Stimulated activated CD4-positive, alpha-beta T cell treated with anti-CD3 and anti-CD28 coated beads, Interleukin-12 subunit alpha, Interleukin-12 subunit beta, amount 100 ng/mL, for 24 hours (primary cell): ENCODE measurements at places on chromosomes 13 and 19.
A peak's percentile ranks its signal among the peaks of the same experiment; 100 is the strongest.

GRCh38 chr13:113489549-113490495, 689 bp downstream of the DCUN1D2 start:
- DNase-seq, result peak; percentile 16

DNA sequence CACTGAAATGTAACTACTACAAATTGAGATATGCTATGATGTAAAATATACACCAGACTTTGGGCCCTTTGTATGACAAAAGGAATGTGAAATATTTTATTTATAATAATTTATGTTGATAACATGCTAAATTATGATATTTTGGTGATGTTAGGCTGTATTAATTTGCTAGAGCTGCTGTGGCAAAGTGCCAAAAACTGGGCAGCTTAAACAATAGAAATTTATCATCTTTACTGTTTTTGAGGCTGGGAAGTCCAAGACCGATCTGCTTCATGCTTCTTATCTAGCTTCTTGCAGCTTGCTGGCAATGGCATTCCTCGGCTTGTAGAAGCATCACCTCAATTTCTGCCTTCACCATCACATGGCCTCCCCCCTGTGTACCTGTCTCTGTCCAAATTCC, 245.0 kb downstream of the GPC5 start:
- no peak for DNase-seq

GRCh38 chr19:39641773-39642172, 13.9 kb upstream of the LGALS16 start:
- DNase-seq, result no peak

GRCh38 chr19:3115916-3116602, 19.8 kb upstream of the GNA15 start:
- no peak for DNase-seq

DNA sequence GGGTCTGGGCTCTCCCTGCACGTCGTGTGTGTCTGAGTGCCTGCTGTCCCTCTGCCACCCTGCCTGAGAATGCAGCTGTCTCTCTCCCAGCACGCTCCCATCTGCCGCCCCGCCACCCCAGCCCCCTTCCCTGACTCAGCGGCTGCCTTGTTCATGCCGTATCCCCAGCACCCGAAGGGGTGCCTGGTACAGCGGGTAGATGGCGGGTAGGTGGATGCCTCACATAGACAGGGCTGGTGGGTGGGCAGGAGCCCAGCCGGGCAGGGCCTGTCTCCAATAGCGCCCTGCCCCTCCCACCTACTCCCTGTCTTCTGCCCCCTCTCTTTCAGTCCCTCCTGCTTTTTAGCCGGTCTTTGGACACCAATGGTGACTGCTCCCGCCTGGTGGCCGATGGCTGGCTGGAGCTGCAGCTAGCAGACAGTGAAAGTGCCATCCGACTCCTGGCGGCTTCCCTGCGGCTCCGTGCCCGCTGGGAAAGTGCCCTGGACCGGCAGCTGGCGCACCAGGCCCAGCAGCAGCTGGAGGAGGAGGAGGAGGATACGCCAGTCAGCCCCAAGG, 30.3 kb downstream of the DHX34 start:
- DNase-seq, result no peak

GRCh38 chr13:46953941-46954340, 57.1 kb upstream of the HTR2A start:
- DNase-seq, result no peak

GRCh38 chr13:33218426-33218825, 67.1 kb downstream of the STARD13 start:
- DNase-seq, result no peak

DNA sequence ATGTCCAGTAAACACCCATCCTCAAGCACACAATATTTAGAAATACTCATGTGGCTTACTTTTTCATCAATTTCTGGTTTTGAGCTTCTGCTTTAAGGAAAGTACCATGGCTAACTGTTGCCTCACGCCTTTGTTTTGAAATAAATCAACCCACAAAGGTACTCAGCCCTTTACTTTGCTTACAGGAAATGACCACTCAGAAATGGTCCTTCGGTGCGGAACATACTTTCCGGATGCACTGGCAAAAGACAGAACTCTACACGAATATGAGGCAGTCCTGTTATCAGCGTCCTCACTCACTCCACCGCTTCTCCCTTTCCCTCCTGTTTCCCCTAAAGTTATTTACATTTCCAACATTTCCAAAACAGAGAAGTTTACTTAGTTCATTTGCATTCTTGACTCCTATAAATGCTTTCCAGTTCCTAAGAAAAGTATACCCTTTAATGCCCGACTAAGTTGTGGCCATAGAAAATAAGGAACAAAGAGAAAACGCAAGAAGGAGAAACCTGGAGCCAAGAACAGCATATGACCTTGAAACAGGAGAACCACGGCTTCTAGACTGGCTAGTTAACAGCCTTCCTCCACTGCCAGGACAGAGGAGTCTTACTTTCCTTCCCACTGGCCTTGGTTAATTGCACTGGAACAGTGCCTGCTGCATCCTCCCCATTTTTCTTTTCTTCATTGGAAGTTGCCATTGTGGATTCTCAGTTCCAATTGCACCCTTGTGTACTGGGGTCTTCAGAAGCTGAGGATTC, 10.6 kb downstream of the FPR2 start:
- DNase-seq, result no peak

GRCh38 chr13:61477619-61478018, 62.0 kb upstream of the PCDH20 start:
- DNase-seq, result no peak

DNA sequence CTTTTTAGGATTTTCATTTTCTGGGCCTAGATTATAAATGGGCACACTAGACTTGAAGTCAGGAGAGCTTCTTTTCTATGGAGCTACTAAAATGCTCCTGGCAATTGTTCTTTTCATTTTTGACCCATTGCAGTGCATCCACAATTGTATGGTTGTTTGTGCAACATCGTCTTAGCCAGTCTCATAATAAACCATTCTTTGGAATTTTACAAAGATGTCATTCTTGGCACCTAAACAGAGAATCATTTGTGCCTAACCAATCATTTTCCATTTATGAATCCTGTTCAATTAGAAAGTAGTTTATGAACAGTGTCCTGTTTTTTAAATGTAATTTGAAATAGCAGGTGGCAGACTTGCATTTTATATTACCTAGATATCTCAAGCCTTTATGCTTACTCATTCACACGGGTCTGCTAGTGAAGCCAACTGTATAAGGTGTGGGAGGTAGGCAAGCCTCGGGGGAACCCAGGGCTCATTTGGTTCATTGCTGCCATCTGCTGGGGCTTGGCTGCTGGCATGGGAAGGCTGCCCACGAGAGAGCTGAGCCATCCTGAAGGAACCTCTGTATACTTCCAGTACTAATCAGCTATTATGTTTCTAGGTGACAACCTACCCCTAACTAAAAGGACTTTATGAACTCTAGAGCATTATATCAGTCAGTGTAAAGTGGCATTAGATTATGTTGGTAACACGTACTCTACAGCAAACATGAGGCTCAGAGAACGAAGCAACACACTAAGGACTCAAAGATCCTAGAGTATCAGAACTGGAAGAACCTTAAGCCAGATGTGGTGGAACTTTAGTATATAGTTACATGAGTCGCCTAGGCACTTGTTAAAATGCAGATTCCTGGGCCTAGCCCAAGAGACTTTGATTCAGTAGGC, 60.0 kb downstream of the TPT1 start:
- peak; percentile 37 for DNase-seq

- DNase-seq, result no peak
Measured at GRCh38 chr19:44848036-44848811, 2.1 kb downstream of the NECTIN2 start.

DNA sequence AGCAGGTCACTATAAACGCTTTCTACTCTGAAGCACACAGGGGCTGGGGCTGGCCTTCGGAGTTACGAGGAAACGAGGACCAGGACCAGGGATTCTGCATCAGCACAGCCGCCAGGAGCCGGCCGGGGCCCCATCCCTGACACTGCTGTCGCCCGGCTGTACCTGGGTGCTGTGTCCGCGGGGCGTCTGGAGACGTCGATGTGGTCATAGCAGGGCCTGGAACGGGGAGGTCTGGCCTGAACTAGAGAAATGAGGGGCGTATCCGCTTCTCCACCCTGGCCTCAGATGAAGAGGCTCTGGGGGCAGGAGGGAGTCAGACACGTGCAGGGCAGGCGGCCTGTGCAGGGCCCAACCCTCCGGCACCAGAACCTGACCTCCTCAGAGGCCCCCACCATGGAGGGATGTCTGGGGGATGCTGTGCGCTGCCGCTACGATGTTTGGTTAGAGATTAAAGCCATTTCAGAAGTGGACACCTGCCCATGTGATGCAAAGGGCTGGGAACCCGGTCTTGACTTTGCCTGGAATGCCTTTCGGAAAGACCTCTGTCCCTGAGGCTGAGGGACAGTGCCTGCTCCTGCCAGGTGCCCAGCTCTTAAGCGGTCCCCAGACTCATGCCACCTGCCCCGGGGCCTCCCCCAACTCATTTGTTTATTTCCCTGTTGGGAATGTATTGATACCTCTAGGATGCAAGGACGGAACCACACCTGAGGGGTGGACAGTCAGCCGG, 21.4 kb downstream of the GAS6 start:
- no peak for DNase-seq

DNA sequence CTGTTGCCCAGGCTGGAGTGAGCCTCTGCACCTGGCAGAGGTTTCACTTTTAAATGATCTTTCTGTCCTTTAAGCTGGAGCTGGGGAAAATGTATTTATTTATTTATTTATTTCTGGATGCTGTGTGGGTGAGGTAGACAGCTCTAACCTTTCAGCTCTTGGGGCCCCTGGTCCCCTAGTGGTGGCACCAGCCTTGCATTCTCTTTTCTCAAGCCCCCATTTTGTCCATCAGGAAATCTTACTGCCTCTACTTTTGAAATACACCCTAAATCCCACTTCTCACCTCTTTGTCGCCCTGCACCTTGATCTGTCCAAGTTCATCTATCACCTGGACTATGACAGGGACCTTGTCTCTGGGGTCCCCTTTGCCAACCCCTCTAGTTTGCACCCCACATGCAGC, 2.1 kb upstream of the B9D2 start:
- DNase-seq, result no peak

GRCh38 chr13:79547211-79548195, 66.5 kb downstream of the NDFIP2 start:
- DNase-seq, result no peak
